ENCODE measurements at places on chromosomes 5 and 9.

- DNase-seq = no peak
These were observed 415.2 kb downstream of the EBF1 start for GRCh38 chr5:158684469-158684868.

DNA sequence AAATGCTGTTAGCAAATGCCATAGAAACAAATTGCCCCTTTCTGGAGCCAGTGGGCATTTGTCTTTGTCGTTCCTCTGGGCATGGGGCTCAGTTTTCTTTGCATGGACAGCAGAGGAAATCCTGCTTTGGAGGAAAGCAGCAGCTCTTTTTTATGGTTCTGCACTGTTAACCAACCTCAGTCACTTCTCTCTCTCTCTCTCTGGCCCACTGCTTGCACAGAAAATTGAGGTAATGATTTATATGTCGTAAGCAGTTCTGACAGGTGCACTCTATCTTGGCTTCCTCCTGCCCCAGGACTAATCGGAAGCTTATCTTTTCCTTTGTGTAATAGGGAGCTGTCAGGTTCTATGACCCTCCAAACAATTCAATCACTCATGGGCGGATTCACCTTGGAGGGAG lies 159.6 kb upstream of the GPR151 start:
- no peak for DNase-seq

- DNase-seq = no peak
These were observed 257.4 kb downstream of the ENC1 start for GRCh38 chr5:74382987-74383593.

- no peak for DNase-seq
These were observed 13.0 kb downstream of the APBA1 start for GRCh38 chr9:69658987-69659675.

- DNase-seq = no peak
These were observed 69.0 kb downstream of the TRIO start for GRCh38 chr5:14211818-14212803.

GRCh38 chr5:40571729-40572128 lies 108.0 kb upstream of the PTGER4 start:
- no peak for DNase-seq

DNA sequence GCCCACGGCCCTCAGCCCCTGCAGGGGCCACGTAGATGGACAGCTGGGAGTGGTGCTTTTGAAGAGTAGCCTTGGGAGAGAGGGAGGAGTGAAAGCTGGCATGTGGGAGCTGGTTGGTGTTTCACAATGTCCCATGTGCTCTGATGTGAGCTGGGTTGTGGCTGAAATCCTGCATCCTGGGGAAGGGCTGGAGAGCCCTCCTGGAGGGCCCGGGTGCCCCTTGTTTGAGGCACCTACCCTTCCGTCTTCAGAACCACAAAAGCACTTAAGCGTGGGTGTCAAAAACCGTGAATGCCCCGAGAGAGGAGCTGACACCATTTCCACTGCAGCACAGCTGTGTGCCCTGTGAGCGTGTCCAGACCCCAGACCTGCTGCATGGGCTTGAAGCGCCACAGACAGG lies 199.1 kb upstream of the ZNF618 start:
- no peak for DNase-seq

DNA sequence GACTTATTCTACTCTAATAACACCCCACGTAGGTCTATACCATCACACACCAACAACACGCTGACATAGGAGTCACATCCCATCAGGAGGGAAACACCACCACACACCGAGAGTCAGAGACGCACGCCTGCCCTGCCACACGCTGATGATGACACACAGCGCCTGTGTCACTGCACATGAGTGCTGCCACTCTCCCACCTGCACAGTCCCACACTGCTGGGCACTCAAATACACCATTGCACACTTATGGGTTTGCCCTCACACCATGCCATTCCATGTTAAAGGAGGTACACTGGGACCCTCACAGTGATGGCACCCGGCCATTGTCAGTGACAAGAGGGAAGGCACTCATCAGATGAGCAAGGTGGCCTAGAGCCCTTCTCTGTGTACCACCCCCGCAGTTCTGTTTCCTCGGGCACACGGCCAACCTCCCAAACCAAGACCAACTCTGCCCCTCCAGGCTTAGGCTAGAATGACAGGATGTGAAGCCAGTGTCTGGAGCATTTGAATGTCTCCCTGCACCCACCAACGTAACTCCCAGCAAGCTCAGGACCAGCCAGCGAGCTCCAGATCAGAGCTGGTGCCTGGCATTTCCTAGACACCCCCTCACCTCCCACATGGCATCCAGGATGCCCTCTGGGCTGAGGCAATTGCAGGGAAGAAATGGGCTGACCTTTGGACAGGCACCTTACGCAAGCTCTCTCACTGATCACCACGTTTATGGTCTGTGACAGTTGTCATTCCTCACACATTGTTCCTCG lies 3.6 kb upstream of the CPLX2 start:
- DNase-seq = no peak

GRCh38 chr5:145499483-145499882 lies 335.7 kb downstream of the PRELID2 start:
- DNase-seq = no peak

DNA sequence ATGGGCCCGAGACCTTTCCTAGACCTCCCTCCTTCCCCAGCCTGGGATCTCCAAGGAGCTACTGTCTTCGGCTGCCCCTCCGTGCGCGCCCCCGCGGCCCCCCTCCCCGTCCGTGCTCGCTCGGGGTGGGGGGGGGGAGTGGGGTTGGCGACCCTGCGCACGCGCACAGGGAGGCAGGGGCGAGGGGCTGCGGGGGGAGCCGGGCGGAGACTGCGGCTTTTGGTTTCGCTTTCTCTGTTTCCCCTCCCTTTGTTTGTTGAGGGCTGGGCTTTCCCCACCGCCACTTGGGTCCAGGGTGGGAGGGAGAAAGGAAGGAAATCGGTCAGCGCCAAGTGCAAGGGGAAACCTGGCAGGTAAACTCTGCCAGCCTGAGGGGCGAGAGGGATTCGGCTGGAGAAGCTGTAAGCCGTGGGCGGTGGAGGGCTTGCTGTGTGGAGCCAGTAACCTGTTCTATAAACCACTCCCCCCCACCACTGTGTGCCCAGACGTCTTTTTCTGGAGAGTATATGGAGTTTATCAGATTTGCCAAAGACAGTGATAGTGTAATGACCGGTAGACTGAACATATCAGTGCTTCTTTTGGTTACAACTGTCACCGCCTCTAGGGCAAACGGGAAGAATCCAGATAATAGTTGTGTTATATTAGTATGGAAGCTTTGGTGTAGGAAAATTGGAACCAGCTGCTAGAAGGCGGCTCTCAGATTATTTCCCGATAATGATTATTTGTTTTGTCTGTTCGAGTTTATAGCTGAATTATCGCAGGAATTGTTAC lies 684 bp downstream of the DNAJA1 start:
- peak; percentile 79 for DNase-seq

- no peak for DNase-seq
These were observed 292.2 kb downstream of the GAS1 start for GRCh38 chr9:86655147-86655546.

DNA sequence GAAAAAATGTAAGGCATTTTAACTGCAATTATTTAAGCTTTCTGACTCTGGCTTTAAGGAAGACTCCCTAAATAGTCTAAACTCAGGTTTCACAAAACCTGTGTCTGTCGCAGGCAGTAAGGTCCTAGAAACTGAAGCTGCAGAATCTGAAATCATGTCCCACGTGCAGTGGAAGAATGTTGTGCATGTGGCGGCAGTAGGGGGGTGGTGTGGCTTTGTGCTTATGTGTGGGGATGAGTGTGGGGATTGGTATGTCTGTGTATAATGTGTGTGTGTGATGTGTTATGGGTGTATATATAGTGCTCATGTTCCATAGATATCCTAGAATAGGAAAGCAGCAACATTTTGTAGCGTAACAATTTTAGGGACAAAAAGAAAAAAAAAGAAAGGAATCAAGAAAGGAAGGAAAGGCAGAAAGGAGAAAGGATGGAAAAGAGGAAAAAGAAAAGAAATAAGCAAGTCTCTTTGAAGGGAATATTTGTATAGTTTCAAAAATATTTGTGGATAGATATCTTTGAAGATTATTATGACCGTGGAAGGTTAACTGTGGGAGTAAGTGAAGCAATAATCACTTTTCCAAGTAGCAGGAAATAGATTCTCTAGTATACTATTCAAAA lies 6.6 kb downstream of the ANKDD1B start:
- no peak for DNase-seq

Data from effector memory CD4-positive, alpha-beta T cell (primary cell).